Cardiac muscle cell (in vitro differentiated cells and primary cell): ENCODE measurements at places on chromosomes 16 and 17. TPM values are rescaled to one million over a fixed set of nuclear protein-coding genes. Genes with fewer than 3 reads are reported as not detected.

DNA sequence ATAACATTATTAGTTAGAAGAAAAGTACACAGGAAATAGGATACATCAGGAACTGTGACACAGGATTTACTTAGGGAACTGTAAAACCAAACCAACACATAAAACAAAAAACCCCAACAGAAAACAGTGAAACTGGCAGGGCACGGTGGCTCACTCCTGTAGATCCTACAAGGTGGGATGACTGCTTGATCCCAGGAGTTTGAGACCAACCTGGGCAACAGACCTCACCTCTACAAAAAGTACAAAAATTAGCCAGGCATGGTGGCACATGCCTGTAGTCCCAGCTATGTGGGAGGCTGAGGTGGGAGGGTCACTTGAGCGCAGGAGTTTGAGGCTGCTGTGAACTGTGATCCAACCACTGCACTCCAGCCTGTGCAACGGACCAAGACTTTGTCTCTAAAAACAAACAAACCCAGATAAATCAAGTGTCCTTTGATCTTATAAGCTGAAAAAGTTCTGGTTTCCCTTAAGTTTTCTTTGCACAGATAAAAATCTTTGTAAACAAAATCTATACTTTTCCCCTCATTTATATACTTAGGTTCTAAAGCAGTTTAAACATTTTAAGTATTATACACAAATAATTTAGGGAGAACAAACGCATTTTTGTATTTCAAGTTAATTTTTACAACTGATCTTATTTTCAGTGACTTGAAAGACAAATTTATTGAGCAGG lies 111.5 kb upstream of the TOB1 start:
- DNase-seq, result no peak

DNA sequence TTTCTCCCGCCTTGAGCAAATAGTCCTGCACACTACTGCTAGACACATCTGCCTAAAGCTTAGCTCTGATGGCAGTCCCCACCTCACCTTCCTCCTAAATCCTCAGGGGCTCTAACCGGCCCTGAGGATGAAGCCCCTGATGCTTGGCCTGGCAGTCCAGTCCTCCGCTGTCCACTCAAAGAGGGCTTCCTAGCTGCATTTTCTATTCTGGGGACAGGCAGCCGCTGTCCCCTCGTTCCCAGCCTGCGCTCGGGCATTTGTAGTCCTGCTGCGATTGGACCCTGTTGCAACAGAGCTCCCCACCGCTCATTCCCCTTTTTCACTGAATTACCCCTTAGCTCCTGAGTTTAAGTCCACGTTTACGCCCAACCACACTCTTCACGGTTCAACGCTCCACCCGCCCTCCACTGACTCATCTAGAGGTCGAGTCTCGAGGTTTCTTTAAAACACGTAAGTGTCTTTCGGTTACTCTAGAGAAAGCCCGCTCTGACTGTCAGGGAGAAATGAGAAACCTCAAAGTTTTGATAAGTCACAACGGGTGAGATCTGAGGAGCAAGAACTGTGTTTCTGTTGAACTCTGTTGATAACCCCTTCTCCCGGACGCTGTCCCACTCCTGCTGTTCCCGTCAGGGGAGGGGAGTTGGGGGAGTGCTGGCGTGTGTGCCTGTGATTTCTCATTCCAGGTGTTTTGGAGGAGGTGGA lies 4.5 kb downstream of the CCR7 start:
- DNase-seq, result peak; percentile 77

Gene CES3
- 6.2 and 12.8 TPM in 2 replicates for total RNA-seq

DNA sequence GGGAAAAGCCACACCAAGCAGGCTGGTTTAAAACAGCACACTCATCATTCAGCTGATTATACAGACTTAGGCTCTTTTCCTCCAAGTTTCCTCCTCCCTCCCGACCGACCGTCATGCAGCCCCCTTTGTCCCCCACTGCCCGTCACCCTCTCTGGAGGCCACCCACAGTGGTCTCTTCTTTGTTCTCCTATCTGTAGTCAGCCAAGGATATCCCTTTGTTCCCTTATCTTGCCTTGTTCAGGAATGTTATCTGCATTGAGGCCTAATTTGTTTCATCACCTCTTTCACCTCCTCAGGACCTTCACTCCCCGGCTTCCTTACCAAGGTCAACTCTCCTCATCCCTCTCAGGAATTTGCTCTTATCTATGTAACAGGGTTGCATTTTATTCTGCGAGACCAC lies 186.4 kb upstream of the CDH13 start:
- no peak for DNase-seq

- DNase-seq, result no peak
These were observed 109.1 kb downstream of the PRKCA start for GRCh38 chr17:66411520-66411919.

Gene FAAP100
- 57.0 and 65.6 TPM in 2 replicates for total RNA-seq

DNA sequence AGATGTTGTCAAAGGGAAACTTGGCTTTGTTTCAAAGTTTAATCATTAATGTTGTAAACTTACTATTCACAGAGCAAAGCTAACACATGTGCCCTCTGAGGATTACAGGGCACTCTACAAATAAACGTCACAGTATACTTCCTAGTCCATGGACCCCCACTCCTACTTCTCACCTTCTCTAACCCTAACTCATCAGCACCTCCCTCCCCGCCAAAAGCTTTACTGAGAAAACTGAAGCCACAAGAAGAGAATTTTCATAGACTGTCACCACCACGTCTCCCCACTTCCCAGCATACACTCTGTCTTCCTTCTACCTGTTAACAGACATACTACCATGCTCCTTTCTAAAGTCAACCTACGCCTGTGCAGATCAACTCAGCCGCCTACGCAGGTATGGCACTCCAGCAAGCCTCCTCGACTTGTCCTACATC lies 29.0 kb downstream of the HELZ start:
- DNase-seq, result no peak

- peak; percentile 54 for DNase-seq
These were observed 111.7 kb upstream of the FOXF1 start for GRCh38 chr16:86398622-86399021.

DNA sequence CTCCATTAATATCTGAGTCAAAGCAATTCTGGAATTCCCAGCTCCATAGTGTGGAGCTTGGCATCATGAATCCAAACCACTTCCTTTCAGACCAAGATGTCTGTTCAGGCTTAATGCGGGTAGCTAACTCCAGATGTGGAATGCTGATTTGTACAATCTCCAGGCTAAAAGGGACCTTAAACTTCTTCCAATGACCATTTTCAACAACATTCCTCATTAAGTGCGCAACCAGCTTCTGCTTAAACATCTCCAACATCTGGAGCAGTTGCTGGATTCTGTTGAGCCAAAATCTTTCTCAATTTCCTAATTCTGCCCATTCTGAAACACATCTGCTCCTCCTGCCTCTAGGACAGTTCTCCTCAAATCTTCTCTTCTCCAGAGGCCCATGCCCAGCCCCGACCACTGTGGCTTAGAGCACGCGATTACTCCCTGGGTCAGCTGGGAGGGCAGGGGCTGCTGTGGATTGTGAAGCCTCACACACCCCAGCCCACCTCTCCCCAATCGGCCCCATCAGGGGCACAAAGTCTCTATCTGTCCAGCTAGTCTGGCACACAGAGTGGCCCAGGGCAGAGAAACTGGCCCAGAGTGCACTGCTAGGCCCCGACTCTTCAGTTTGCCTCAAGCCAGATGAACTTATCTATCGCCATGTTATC lies 36.2 kb downstream of the ASPA start:
- no peak for DNase-seq

DNA sequence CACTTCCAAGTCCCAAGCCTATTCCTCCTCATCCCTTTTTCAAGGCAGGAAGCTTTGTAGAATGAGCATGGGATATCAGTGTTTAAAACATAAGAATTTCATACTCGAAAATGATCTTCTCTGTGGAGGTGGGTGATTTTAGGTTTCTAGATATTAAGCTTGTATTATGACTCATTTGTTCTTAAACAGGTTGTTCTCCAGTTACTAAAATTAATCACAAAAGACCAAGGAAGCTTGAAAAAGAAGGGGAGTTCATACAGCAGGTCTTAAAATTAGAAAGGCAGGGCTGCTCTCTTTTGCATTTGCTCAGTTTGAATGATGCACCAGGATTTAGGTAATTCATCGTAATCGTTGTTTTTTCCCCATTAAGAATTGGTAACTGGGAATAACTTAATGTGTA lies 208.7 kb downstream of the PRKCA start:
- no peak for DNase-seq

Gene LSM12
- total RNA-seq, result 31.0 and 45.3 TPM in 2 replicates

GRCh38 chr17:15659663-15660062 lies 24.4 kb downstream of the TRIM16 start:
- peak; percentile 54 for DNase-seq

DNA sequence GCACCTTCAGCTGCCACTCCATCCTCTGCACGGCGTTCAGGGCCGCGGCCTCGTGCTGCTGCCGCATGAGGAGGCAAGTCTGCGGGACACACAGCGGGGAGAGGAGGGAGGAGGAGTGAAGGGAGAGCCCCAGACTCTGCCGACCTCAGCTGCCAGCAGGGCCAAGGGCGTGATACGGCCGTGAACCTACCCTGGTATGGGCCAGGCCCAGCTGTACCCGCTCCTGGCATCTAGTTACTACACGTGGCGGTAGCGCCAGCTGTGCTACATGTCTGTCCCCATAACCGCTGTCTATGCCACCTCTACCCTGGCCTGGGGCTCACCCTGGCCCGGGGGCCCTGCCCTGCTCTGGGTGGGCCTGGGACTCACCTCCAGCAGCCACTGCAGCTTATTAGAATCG lies 51.1 kb downstream of the ZNF778 start:
- DNase-seq, result no peak

Gene MEIOB
- 2.0 TPM in 1 of 2 replicates, not detected in the other for total RNA-seq

DNA sequence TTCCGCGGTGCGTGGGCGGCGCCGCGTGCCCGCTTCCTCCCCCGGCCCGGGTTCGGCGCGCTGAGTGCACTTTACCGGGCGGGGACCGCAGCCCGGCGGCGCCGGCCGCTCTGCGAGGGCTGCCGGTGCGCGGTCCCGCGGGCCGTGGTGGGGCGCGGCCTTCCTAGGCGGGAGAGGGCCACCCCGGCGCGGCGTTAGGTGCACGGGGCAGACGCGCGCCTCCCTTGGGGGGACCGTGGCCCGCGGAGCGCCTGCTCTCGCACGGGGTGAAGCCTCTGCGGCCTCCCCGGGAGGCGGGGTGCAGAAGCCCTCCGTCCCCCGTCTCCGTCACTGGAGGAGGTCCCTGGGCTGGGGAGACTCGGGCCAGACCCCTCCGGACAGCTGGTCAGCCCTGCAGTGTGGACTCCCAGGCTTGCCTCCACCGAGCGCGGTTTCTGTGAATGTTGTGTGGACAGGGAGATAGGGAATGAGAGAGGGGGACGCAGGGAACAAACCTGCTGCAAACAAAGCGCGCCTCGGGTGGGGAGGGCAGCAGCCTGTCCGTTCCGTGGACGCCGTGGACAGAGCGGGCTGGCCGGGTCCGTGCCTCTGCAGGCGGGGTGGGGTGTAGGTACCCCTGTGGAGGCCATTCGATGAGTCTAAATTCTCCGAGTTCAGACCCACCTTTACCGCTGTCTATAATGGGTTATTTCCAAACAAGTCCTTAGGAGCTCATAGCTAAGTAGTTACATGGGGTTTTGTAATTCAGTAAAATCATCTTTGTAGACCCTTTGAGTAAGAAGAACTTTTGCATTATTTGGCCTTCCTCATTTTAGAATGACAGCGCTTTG lies 721 bp downstream of the TBCD start:
- DNase-seq, result peak; percentile 27

Gene CNTNAP4
- 0.18 and 1.1 TPM in 2 replicates for total RNA-seq

DNA sequence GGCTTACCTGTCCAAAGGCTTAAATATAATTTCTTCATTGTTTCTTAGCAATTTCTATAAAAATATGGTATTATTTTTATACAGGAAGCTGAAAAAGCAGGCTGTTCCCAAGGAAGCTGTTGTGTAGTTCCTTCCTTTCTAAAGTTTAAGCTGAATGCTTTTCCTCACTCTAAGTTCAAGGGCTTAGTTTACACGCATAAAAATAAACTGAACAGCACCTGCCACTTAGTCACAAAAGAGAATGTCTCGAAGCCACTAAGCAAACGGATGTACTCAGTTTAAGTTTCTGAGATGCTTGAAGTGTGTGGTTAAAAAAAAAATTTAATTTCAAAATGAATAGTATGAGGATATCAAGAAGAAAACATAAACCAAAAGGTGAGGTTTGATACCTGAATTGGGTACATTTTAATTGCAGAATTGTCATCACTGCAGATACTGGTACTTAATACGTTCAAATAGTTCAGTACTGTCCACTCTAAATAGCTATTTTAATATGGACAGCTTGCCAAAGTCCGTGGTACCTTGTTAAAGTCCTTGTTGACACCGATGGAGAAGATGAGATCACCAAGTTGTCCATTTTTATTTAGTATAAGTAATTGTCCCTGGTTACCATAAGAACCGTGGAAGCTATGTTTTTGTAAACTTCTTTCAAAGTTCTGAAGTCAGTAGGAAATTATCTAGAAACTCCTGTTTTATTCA lies 38.1 kb downstream of the MRTFB start:
- no peak for DNase-seq

Gene STAC2
- 0.21 and 0.56 TPM in 2 replicates for total RNA-seq

GRCh38 chr17:29146369-29146972 lies 33.7 kb downstream of the MYO18A start:
- no peak for DNase-seq

GRCh38 chr17:39277110-39277509 lies 51.4 kb upstream of the STAC2 start:
- no peak for DNase-seq

Gene KRT14
- total RNA-seq, result not detected in 2 replicates
